ENCODE measurements at places on chromosomes 5 and 9.

GRCh38 chr9:81213456-81213855 is 475.9 kb downstream of the TLE1 start:
- no peak for DNase-seq

GRCh38 chr9:98045234-98046179 is 11.0 kb upstream of the NANS start:
- no peak for DNase-seq

- DNase-seq = no peak
These were observed 8.1 kb downstream of the HNRNPAB start for GRCh38 chr5:178212241-178213002.

DNA sequence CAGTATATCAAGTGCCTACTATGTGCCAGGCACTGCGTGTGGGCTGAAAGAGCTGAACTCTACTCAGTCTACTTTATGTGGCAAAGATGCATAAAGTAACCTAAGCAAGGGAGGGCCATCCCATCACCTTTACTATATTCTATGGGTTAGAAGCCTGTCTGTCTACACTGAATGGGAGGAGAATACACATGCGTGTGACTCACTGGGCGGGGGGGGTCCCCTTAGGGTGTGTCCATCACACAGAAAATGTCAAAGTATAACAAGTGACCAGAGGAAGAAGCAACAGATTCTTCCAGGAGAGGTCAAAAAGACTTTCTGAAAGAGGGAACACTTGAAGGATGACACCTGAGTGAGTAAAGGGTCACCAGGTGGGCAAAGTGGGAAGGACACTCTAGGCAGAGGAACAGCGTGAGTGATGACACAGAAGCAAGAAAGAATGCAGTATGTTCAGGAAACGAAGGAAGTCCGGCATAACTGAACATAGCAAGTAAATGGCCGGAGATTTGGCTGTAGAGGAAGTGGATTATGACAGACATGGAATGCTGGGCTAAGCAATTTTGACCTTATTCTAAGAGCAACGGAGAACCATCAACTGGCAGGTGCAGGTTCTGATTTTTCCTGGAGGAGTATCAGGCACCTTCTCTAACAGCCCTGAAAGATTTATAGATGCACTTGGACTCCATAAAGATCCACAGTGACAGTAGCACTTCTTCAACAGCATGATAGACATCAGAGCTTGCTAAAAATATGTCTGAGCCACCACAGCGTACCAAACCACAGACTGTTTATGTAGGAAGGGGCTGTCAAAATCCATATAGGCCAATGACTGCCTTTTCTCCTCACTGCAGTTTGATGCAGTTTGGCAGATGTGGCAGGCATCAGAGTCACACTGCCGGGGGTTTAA is 8.0 kb upstream of the WHRN start:
- no peak for DNase-seq

DNA sequence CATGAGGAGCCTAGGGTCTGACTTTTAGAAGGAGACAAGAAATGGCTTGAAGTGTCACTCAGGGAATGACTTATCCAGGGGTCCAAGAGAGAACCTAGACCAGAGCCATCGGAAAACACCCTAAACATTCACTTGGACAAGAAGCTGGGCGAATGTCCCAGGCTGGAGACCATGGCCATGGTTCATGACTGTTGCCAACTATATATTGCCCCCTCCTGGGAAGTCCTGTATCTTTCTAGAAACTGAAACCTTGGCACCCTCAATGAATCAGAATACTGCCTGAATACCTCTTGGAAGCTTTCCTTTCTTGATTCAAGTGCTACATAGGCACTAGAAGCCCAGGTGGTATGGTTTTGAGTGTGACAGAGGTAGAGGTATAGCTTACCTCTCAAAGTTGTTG is 29.9 kb downstream of the TRMO start:
- DNase-seq = no peak

GRCh38 chr9:121721770-121722169 is 70.3 kb downstream of the DAB2IP start:
- DNase-seq = no peak

GRCh38 chr9:90256345-90256744 is 386.3 kb downstream of the DIRAS2 start:
- no peak for DNase-seq

DNA sequence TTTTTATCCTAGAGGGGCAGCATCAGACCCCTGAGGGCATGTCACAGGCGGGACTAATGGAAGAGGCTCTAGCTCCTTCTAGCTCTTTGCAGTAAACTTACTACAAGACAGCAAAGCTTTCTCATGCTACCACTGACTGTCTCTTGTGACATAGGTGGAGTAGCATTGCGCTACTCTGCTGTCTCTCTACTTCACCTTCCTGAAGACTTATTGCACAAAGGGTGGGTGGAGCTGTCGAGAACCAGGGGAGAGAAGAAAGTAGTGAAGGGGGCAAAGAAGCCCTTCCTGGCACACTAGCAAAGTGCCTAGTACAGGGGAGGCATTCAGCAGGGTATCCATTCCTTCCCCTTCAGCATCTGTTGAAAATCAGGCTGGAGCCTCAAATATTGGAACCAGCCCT is 36.1 kb upstream of the NEK6 start:
- DNase-seq = no peak

GRCh38 chr5:173010547-173011464 is 27.2 kb downstream of the ATP6V0E1 start:
- DNase-seq = no peak

DNA sequence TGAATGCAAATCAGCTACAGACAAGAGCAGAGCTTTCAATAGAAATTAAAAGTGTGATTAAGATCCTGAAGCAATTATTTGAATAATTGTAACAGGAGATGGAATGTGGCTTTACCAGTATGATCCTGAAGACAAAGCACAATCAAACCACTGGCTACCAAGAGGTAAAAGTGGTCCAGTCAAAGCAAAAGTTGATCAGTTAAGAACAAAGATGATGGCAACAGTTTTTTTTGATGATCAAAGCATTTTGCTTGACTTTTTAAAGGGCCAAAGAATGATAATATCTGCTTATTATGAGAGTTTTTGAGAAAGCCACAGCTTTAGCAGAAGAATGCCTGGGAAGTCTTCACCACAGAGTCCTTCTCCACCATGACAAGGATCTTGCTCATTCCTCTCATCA is 409.2 kb downstream of the CSNK1G3 start:
- DNase-seq = no peak

DNA sequence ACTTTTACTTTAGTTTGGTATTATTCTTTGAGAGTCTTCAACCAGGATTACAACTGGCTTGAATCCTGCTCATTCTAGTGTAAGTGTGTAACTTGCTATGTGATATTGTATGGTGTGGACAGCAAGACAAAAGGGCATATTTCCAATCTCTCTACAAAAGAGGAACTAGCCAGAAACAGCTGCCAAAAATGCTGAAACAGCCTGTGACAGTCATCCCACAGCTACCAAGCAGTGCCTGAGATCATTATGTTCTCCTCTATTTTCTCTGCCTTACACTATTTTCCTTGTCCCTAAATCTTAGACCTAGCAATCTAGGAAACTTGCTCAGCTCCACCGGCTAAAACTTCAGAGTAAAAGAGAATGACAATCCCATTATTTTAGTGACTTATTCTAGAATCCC is 42.8 kb downstream of the WDR41 start:
- no peak for DNase-seq
